Iris pigment epithelial cell (primary cell): ENCODE measurements at places on chromosomes 3 and 15.
A peak's percentile ranks its signal among the peaks of the same experiment; 100 is the strongest.

- DNase-seq = no peak
Measured at GRCh38 chr3:77500721-77501120, 460.8 kb downstream of the ROBO2 start.

GRCh38 chr3:103963599-103963998, 1403.1 kb upstream of the ALCAM start:
- no peak for DNase-seq

- DNase-seq = peak; percentile 70
Measured at GRCh38 chr15:52208306-52208946, 17.2 kb upstream of the GNB5 start.

GRCh38 chr3:141725036-141725435, 13.1 kb upstream of the RNF7 start:
- DNase-seq = no peak
